Ascending aorta (tissue), 2 donors: ENCODE measurements at places on chromosomes 7 and 10.

DNA sequence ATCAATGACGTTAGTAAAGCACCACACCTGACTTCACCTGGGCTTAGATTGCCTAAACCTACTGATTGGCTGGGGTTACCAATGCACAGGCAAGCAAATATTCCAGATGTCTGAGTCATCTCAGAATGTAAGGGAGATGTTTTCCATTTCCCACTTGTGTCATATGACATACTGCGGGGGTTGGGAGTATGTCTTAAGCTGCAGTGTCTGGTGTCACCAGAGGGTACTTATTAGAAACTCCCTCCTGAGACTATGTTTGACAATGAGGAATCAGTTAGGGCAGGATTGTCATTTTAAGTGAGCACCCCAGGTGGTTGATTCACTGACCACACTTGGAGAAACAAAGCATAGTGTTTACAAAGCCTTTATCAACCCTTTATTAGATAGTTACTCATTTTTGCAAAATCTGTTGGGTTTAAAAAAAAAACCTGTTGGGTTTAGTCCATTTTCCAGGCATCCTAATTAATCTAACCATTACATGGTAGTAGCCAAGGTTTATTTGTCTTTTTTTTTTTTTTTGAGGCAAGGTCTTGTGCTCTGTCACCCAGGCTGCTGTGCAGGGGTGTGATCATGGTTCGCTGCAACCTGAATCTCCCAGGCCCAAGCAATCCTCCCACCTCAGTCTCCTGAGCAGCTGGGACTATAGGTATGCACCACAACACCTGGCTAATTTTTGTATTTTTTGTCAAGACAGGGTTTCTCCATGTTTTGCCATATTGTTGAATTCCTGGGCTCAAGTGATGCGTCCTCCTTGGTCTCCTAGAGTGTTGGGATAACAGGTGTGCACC lies 72.5 kb downstream of the CDK6 start:
- no peak for DNase-seq

DNA sequence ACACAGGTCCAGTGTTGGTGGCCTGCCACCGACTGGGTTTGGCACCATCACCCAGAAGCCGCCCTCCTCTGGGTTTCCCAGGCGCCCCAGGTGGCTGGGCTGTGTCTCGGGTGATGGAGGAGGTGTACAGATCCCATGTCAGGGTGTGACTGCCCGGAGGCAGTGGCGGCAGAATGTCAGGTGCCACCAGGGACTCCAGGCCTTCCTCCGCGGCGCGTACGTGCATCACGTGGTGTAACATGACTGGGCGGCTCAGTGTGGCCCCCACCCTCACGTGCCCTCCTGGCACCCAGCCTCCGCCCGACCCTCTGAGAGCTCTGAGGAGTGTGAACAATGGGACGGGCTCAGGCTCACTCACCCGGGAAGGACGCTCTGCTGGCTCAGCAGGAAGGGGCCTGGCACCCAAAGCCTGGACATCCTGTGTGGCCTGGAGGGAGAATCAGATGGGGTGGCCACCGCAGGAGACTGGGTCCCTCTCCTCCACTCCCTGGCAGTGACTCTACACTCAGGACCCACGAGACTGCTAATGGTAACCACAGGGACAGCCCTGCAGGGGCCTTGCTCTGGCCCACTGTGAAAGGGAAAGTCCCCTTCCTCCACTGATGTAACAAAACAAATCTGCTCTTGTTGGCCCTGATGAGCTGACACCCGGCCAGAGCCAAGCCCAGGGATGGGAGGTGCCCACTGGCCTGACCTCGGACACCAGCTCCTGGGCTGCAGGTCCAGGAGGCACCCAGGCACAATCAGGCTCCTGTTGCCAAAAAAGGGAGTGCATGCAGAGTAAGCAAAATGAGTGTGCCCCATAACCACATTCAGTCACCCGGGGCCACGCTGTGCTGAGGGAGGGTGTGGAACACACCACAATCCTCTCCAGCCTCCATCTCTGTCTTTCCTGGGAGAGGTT lies 164.8 kb downstream of the PRKAG2 start:
- DNase-seq, result no peak

DNA sequence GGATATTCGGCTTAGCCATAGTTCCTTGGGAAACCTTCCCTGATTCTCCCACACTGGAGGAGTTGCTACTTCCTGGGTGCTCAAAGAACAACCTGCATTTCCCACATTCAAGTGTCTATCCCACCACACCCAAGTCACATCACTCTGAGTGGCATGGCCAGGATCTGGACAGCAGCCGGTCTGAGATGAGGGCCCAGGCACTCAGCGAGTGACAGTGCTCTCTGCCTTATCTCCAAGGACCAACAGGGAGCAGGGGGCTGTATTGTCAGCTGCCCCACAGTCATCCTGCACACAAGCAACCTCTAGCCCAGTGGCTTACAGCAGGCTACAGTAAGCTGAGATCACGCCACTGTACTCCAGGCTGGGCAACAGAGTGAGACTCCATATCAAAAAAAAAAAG lies 16.1 kb upstream of the SLC18A3 start:
- DNase-seq, result no peak

- DNase-seq, result no peak
Measured at GRCh38 chr7:85412912-85413311, 226.1 kb upstream of the SEMA3D start.

GRCh38 chr7:18200855-18201254 lies 173.2 kb upstream of the PRPS1L1 start:
- no peak for DNase-seq

GRCh38 chr10:68897336-68897741 lies 3.8 kb upstream of the DDX50 start:
- no peak for DNase-seq
